Hematopoietic multipotent progenitor cell treated with erythropoietin and hydrocortisone succinate and interleukin-3 and kit ligand, for 17 days (in vitro differentiated cells): ENCODE measurements at places on chromosomes 13 and 19.
A peak's percentile ranks its signal among the peaks of the same experiment; 100 is the strongest.

DNA sequence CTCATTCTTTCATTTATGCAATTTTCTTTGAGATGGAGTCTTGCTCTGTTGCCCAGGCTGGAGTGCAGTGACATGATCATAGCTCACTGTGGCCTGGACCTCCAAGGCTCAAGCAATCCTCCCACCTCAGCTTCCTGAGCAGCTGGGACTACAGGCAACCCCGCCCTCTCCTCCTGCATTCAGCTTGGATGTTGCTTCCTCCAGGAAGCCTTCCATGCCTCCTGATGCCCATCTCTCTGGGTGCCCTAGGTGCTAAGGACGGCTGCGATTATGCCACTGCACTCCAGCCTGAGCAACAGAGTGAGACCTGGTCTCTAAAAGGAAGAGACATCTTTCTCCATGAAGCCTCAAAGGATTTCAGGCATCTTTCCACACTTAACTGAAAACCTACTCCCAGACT is 161.8 kb downstream of the PTPRS start:
- DNase-seq: no peak

GRCh38 chr19:15297416-15298224 is 34.7 kb downstream of the BRD4 start:
- DNase-seq: peak; percentile 70

GRCh38 chr13:49421391-49421790 is 22.5 kb downstream of the CAB39L start:
- peak; percentile 43 for DNase-seq

GRCh38 chr19:21482863-21483276 is 22.5 kb upstream of the ZNF429 start:
- DNase-seq: peak; percentile 77

DNA sequence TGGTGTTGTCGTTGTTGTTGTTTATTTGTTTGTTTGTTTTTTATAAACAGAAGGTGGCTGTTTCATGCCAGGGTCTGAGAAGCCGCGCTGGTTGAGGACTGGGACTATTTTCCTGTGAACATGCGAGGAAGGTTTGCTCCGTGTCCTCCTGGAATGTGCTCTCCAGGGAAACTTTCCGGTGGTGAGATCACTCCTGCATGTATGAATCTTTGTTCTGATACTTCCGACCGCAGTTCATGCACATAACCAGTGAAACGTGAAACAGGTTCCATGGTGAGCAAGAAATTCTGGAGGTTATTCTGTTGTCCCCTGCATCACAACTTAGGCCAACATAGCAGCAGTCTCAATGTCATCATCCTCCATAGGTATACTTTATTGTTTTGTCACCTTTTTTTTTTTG is 187.6 kb upstream of the ARGLU1 start:
- DNase-seq: no peak

- DNase-seq: peak; percentile 61
Observed at GRCh38 chr19:10603084-10603872, 16.2 kb upstream of the AP1M2 start.

DNA sequence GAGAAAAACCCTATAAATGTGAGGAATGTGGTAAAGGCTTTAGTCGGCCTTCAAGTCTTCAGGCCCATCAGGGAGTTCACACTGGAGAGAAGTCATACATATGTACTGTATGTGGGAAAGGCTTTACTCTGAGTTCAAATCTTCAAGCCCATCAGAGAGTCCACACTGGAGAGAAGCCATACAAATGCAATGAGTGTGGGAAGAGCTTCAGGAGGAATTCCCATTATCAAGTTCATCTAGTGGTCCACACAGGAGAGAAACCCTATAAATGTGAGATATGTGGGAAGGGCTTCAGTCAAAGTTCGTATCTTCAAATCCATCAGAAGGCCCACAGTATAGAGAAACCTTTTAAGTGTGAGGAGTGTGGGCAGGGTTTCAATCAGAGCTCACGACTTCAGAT is 11.7 kb downstream of the ZNF226 start:
- DNase-seq: no peak

DNA sequence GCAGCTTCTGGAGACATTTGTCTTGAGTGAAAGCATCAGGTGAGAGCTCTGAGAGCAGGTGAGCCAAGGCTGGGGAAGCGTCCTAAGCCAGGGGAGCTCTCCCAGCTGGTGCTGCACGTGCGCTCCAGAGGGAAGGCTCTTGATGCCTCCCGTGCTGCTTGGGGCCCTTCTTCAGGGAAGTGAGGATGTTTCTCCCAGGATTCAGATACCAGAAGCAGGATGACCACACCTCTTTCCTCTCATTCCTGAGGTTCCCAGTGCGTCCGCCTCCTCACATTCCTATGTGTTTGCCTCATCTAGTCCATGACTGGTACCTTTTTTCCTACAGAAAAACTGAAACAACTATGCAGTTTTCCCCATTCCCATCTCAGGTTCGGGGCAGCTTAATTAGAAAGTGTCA is 231.0 kb upstream of the IRS2 start:
- DNase-seq: no peak

GRCh38 chr13:96762876-96763275 is 231.4 kb downstream of the OXGR1 start:
- DNase-seq: no peak

- DNase-seq: no peak
Observed at GRCh38 chr19:1258707-1259205, 10.4 kb downstream of the MIDN start.

GRCh38 chr19:31113293-31113692 is 235.9 kb downstream of the TSHZ3 start:
- no peak for DNase-seq

GRCh38 chr19:2214251-2214650 is 21.9 kb downstream of the PLEKHJ1 start:
- no peak for DNase-seq

- DNase-seq: no peak
Observed at GRCh38 chr13:100986571-100986970, 312.0 kb upstream of the TMTC4 start.

DNA sequence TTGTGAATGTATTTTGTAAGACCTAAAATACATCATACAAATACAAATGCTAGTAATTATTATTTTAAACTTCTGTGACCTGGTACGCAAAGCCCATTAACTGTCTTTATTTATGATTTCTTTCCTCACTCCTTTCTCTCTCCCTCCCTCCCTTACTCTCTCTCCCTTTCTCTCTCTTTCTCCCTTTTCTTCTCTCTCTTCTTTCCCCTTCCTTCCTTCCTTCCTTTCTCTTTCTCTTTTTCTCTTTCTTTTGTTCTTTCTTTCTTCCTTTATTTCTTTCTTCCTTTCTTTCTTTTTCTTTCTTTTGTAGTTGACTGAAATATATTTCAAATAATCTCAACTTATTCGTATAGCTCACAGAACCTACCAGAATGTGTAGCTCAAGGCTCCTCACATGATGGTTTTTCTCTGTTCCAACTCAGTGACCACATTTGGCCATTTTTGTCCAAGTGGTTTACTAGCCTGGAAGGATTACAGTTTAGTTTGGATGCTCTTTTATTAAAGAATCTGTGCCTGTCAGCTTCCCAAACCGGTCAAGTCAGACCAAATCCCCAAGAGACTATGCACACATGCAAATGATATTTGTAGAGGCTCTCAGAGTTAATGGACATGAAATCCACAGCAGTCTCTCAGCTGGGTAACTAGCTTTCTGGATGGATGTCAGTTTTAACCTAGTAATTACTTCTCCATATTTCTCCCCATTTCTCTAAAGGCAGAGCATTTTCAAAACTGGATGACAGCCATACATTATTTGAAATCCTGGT is 71.7 kb downstream of the POSTN start:
- DNase-seq: no peak

DNA sequence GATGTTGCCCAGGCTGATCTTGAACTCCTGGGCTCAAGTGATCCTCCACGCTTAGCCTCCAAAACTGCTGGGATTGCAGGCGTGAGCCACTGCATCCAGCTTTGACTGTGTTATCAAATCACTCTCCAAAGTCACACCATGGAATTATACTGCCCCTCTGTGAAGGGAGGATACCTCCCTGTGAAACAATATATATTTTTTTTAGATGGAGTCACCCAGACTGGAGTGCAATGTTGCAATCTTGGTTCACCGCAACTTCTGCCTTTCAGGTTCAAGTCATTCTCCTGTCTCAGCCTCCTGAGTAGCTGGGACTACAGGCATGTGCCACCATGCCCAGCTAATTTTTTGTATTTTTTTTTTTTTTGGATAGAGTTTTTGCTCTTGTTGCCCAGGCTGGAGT is 7.7 kb downstream of the TYK2 start:
- no peak for DNase-seq

- peak; percentile 24 for DNase-seq
Observed at GRCh38 chr13:109779876-109780510, 6.4 kb downstream of the IRS2 start.

DNA sequence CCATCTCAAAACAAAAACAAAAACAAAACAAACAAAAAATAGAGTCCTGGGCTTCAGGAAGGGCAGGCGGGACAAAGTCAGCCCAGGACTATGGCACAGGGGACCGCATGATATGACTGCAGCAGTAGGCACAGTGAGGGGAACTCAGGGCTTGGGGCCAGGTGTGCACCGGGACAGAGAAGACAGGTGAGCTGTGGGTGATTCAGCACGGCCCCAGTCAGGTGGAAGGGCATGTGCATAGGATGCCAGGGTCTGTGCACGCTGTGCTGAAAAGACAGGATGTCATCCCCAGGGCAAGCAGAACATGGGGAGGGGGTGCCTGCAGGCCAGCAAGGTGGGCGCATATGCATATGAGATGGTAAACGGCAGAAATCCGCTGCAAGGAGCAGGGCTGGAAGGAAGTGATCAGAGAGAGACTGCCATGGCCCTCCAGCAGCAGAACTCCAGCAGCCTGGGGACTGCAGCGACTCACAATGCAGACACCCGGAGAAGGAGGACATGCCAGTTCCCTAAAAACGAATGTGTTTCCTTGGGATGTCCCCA is 15.0 kb downstream of the EPS15L1 start:
- no peak for DNase-seq

DNA sequence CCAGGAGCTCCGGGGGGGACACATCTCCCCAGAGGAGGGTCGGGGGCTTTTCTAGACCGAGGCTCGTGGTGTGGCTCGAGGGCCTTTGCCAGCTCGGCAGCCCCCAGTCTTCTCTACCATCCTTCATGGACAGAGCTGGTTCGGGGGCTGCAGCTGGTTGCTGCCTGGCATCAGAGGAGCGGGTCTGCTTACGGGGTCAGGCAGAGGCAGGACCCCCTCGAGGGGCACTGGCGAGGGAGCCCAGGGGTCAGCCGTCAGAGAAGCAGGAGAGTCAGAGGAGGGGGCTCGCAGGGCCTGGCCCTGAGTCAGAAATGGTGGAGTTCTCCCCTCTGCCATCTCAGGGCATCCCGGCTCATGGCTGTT is 123.5 kb downstream of the KDM4B start:
- DNase-seq: no peak

DNA sequence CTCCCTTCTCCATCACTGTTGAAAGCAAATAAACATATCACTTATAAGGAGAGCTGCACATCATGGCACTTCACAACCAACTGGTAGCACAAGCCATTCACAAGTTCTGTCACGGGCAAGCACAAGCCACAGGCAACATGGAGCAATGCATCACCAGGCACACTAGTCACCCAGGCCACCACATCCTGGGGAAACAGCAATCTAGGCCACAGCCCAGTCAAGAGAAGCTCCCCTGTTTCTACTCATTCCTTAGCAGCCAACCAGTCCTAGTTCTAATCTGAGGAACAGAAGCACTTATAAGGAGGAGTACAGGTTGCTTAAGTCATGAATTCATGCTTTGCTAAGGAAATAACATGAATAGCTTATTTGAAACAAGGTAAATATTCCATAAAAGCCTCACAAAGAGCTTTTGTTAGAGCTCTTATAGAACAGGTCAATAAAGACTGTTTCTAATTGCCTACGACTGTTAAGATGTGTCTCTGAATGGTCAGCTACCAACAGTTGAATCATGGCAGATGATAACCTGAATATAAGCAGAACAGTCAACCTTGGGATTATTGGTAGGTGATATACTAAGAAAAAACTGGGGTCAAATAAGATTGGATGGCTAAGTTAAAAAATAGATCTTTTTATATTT is 169.0 kb downstream of the TBC1D4 start:
- DNase-seq: no peak

DNA sequence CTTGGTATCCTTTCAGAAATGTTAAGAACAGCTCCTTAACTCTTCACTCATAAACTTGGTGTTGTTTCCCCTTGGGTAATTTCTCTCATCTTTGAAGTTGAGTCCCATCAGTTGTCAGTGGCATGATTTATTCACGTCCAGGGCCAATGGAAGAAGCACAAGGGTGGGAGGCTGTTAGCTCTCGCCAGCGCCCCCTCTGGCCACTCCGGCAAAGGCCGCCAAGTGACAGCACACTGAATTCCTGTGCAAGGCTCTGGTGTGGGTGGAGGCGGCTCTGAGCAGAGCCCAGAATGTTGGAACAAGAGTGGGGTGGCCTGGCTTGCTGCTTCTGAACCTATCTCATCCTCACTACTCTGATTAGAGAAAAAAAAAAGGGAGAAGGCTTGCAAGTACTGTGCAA is 13.1 kb upstream of the MEDAG start:
- no peak for DNase-seq

DNA sequence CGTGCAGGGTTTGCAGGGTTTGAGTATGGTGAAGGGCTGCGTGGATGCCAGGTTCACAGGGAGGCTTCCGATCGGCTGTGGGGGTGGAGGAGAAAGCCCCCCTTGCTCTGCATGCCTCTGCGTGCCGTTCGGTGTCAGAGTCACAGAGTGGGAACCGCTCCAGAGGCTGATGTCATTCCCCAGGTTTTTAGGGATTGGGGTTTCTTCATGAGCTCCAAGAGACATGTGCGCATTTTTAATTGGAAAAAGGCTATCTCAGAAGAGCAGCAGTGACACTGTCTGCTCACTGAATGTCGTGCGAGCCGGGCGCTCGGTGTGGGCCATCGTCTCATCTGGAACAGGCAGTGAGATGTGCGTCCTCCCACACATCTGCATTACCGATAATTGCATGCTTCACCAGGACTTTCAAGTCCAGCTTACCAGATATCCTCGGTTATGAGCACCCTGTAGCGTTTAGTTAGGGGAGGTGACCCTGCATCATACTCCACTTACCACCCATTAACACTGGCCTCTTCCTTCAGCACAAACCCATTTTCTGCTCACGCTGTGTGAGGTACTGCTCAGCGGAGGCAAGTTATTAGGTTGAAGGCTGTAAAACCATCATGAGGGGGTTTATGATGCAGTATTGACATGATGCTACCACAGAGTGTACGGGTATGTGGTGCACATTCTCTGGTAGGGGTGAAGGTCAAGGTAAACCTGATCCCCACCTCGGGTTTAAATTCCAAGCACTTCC is 1.7 kb downstream of the MCF2L start:
- no peak for DNase-seq

- DNase-seq: no peak
Observed at GRCh38 chr19:53102756-53103233, 427 bp downstream of the ZNF160 start.

GRCh38 chr13:95267662-95268342 is 33.4 kb downstream of the ABCC4 start:
- peak; percentile 59 for DNase-seq

DNA sequence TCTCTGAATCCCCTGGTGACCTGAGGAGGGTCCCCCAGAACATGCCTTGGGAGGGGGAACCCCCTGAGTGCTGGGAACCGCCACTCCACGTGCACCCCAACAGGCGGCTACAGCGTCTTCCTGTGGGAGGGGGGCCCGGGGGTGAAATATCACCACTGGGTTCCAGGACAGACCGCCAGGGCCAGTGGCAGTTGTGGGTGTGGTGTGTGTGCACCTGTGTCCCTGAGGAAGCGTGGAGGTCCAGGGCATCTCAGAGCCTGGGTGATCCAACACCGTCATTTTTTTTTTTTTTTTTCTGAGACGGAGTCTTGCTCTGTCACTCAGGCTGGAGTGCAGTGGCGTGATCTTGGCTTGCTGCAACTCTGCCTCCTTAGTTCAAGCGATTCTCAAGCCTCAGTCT is 4.2 kb downstream of the ADGRE5 start:
- DNase-seq: no peak
